ENCODE measurements at places on chromosomes 2 and 18. TPM values are rescaled to one million over a fixed set of nuclear protein-coding genes. Genes with fewer than 3 reads are reported as not detected.

Gene POTEJ
- not detected for total RNA-seq

Gene SERPINB12
- not detected for total RNA-seq

Gene MARCO
- total RNA-seq, result 491 TPM

Gene TRPM8
- total RNA-seq, result not detected

Gene MRPL53
- total RNA-seq, result 81.3 TPM

Gene DUSP11
- total RNA-seq, result 17.6 TPM

Gene TACR1
- 1.4 TPM for total RNA-seq

Gene LRRTM1
- total RNA-seq, result not detected

Gene ZNF385B
- 63.2 TPM for total RNA-seq

Gene CENPA
- total RNA-seq, result 1.7 TPM

Gene OTOF
- 0.35 TPM for total RNA-seq

Gene C2orf80
- not detected for total RNA-seq

Gene PLCD4
- 1.1 TPM for total RNA-seq

Gene SERPINB4
- not detected for total RNA-seq

Gene CCBE1
- total RNA-seq, result 14.0 TPM

Gene APCDD1
- 33.4 TPM for total RNA-seq

Gene M1AP
- total RNA-seq, result 1.8 TPM

Gene NEUROD1
- not detected for total RNA-seq

Gene CD207
- total RNA-seq, result 3.0 TPM

Gene RALB
- 65.8 TPM for total RNA-seq

Gene NXPH2
- not detected for total RNA-seq

Gene STK39
- 12.6 TPM for total RNA-seq

Gene GCG
- not detected for total RNA-seq

Gene FHOD3
- 2.5 TPM for total RNA-seq

Gene FAM237A
- not detected for total RNA-seq

Gene FOXI3
- not detected for total RNA-seq

Gene B4GALT6
- 4.6 TPM for total RNA-seq

Gene CRYBA2
- total RNA-seq, result not detected

Gene CCL20
- total RNA-seq, result 1.6 TPM

Gene ARHGAP25
- 48.5 TPM for total RNA-seq

Gene SERPINB10
- not detected for total RNA-seq

Gene MERTK
- 20.7 TPM for total RNA-seq

Gene IRS1
- 11.3 TPM for total RNA-seq

Gene SCN1A
- total RNA-seq, result 19.1 TPM

Gene RBM44
- total RNA-seq, result 0.59 TPM

Gene DDX18
- 48.0 TPM for total RNA-seq

Gene TMEFF2
- total RNA-seq, result not detected

Gene RAB27B
- 20.1 TPM for total RNA-seq

Gene FRZB
- 2.9 TPM for total RNA-seq

Gene DTNA
- 21.0 TPM for total RNA-seq
